Pulmonary artery endothelial cell (primary cell): ENCODE measurements at places on chromosomes 4 and X.

- no peak for DNase-seq
These were observed 50.0 kb downstream of the KDM6A start for GRCh38 chrX:44922980-44923379.

- DNase-seq = no peak
These were observed 725.5 kb downstream of the TRIML1 start for GRCh38 chr4:188864741-188865140.

DNA sequence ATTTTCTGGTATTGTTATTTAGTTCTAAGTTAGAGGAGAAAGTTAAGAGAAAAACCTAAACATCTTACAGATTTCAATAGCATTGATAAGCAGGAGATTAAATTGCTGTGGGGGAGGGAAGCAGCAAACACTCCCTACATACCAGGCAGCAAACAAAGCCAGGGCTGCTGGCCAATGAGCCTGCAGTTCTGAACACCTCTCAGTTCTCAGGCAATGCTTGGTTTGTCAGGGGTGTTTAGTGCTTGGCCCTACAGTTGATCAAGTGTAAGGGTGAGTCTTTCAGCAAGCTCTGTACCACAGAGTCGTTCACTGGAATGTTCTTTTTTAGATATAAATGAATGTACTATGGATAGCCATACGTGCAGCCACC is 38.6 kb downstream of the EGFL6 start:
- DNase-seq = no peak

- DNase-seq = no peak
These were observed 10.0 kb upstream of the SPP1 start for GRCh38 chr4:87965501-87965975.

GRCh38 chr4:105840426-105841174 is 54.7 kb upstream of the NPNT start:
- DNase-seq = no peak

DNA sequence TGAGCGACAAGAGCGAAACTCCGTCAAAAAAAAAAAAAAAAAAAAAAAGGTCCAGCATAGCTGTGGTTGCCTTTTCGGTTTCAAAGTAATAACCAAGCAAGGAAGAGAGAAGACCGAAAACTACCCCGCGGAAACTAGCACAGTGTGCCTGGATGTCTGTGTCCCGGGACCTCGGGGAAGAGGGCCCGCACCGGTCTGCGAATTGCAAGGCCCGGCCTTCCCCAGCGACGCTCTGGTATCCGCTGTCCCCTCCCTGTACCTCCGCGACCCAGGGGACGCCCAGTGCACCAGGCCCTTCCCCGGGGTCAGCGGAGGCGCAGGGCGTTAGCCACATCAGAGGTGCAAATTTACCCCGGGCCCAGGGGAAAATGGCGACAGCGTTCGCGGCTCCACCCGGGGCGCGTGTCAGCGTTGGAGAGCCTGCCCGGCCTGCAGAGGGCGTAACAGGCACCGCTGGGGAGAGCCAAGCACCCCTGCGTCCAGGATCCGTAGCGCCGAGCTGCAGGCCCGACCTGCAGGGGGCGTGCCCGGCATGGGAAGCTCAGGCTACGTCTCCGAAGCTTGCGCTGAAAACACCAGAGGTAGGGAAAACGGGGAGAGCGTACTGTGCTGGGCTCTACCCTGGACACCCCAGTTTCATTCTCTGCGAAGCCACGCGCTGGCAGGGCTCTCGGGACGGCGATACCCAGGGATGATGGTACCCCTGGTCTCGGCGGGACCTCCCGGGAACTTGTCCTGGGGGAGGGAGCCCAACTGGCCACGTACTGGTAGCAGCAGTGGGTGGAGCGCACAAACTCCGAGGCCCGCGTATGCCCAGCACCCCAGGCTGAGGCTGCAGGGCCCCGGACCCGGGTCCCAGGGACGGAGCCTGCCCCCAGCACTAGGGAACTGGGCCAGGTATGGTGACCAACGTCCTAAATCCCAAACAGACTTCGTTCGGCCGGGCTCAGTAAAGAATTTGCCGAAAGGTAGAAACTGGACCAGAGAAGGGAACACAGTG is 16.2 kb downstream of the NKX6-1 start:
- no peak for DNase-seq

DNA sequence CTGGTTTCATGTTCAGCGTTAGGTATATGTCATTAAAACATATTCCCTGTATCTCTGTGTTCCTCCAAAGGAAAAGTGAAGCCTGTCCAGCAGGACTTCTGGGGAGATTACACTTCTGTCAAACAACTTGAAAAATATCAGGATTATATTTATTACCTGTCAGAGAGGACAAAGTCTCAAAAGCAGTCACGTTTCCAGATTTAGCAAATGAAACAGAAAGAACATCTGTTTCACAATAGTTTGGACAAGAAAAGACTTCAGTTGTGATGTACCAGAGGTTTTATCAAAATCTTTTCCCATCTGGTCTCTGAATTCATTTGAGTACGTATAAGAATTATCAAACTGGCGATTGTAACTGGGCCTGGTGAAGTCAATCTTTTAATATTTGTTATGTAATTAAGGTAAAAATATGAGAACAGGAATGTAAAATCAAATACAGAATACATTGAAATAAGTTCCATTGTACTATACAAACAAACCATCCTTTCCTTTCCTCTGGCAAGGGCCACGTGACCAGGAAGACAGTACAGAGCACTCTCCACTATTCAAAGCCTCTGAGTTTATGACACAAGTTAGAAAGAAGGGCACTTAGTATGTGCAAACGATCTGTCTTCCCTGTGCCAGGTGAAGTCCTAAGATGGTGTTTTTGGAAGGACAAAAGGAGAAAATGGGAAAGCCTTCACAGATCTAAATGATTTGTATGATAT is 3.2 kb downstream of the CASP3 start:
- no peak for DNase-seq

DNA sequence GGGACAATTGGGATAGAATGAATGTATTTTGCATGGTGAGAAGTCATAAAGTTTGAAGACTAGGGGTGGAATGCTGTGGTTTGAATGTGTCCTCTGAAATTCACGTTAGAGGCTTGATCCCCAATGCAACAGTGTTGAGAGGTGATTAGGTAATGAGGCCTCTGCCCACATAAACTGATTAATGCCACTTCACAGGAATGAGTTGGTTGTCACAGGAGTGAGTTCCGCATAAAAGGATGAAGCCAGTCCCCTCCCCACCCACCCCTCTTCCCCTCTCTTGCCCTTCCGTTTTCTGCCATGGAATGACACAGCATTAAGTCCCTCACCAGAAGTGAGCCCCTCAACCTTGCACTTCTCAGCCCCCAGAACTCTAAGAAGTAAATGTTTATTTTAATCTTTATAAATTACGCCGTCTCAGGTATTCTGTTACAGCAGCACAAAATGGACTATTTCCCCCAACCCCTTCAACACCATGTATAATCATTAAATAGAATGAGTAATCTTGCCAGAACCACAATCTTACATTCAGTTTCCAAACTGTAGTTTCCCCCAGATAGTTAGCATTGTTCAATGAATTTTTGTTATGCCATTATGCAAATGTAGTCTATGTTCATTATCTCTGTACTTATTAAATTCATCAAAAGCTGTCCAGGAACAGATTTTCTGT is 5.5 kb upstream of the MMAA start:
- no peak for DNase-seq

DNA sequence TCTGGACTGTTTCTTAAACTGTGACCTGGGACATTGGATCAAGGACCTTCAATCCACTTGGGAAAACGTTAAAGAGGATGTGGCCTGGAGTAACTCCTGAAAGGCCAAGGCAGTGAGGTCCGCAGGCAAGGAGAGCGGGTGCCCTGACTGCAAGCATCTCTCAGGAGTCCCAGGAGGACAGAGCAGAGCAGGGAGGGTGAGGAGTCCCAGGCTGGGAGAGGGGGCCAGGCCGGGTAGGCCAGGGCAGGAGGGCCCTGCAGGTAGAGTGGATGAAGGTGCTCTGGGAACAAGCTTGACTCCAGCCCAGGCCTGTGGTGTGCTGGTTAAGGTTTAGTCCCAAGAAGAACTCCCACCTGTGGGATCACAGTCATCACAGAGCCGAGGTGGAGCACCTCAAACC is 13.8 kb downstream of the PNMA6E start:
- no peak for DNase-seq

GRCh38 chr4:92305148-92305877 is 1.5 kb downstream of the GRID2 start:
- DNase-seq = no peak

GRCh38 chr4:1488357-1488756 is 82.1 kb upstream of the NKX1-1 start:
- no peak for DNase-seq

DNA sequence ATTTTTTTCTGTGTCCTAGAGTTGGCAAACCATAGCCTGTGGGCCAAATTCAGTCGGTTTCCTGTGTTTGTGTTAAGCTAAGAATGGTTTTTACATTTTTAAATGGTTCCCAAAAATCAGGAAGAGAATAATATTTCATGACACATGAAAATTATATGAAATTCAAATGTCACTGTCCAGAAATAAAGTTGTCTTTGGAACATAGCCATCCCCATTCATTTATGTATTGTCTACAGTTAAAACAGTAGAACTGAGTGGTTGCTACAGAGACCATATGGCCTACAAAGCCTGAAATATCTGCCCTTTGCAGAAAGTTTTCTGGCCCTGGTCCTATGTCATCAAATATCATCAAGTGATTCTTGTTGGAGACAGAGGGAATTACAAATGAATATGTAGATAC is 15.5 kb downstream of the FRMPD4 start:
- no peak for DNase-seq

DNA sequence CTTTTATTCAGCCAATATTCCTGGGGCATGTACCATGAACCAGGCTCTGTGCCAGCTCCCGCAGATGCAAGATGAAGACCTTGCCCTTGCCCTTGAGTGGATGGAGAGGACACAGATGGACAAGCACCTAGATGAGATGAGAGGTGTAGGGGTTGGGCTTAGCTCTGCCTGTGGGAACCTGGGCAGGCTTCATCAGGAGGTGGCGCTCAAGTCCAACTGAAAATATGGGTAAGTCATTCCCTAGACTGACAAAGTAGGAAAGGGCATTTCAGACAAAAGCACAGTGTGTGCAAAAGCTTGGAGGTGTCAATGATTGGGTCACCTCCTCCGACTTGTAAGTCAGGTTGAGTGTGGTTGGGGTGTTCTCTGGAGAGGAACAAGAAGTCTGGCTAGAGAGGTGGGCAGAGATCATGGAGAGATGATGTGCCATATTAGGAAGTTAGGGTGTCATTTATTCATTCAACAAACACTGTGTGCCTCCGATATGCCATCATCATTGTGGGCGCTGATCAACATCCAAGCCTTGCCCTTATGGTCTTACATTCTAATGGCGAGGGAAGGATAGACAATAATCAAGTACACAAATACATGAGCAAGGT is 64.6 kb downstream of the ANAPC4 start:
- DNase-seq = peak; percentile 43

GRCh38 chr4:15317246-15317645 is 110.6 kb upstream of the C1QTNF7 start:
- no peak for DNase-seq

- DNase-seq = no peak
These were observed 46.9 kb downstream of the GYPE start for GRCh38 chr4:143858456-143858855.

DNA sequence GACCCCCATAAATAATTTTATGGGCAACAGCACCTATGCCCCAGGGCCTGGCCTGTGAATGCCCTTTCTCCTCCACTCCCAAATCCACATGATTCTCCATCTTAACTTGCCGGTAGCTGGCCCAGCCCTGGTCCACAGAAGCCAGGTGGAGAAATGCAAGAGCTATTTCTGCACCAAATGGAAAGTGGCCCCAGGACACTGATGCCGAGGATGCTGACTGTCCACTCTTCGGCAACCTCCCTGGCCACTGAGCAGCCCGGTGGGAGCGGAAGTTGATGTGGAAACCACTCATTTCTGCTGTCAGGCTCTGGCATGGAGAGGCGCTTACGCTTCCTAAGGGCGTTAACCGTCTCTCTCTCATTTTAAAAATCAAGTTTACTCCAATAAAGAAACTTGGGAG is 58.8 kb downstream of the JAKMIP1 start:
- no peak for DNase-seq

GRCh38 chrX:19569930-19570329 is 54.6 kb upstream of the MAP3K15 start:
- no peak for DNase-seq

DNA sequence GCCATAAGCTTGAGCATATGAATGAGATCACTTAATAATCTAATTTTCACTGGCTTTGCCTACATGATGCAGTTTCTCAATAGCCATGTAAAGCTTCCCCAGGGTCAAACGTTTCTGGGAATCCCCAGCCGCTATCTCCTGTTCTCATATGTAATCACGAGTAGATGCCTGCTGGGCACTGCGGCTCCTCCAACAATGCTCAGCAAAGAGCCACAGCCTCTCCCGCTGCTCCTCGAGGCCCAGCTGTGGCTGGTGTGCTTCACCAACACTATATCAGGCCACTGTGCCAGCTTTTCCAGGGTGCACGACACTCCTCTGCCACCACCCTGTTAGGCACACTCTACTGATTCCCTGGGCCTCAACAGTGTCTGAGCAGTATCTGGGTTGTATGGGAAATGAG is 78.3 kb upstream of the RASGEF1B start:
- DNase-seq = no peak

GRCh38 chr4:181078196-181078595 is 1165.0 kb upstream of the TENM3 start:
- no peak for DNase-seq

DNA sequence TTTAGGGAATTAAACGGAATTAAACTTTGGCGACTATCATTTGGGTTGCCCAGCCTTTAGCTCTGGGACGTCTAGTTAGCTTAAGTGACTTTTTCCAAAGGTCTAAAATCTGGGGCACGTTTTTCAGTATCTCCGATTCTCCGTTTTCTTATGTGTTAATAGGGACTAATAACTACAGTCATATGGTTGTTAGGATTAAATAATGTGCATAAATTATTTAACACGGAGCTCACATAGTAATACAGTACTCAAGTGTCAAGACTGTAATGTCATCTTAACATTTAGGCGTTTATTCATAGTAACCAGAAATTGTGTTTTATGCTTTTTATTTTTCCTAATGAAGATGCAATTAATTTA is 466 bp upstream of the CCNA2 start:
- no peak for DNase-seq

DNA sequence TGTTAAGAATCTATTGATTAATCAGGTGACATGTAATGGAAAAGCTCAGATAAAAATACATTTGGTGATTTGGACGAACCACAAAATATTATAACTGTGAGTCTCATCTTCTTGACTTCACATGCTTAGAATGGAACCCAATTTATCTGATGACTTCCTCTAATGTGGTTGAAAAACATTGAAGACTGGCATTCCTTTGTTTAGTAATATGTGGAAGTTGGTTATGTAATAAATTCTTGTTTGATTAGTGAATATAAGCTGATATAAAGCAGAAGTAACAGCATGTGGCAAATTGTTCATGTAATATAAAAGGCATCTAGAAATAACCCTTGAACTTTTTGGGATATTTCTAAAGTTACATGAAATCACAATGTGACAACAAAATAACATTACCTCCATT is 9.7 kb downstream of the GIMD1 start:
- DNase-seq = no peak

GRCh38 chr4:66430856-66431255 is 760.6 kb upstream of the EPHA5 start:
- peak; percentile 54 for DNase-seq

GRCh38 chrX:39377773-39378172 is 576.5 kb downstream of the MID1IP1 start:
- DNase-seq = no peak
